RWPE2 (cell line): ENCODE measurements at places on chromosomes 11 and 22.

DNA sequence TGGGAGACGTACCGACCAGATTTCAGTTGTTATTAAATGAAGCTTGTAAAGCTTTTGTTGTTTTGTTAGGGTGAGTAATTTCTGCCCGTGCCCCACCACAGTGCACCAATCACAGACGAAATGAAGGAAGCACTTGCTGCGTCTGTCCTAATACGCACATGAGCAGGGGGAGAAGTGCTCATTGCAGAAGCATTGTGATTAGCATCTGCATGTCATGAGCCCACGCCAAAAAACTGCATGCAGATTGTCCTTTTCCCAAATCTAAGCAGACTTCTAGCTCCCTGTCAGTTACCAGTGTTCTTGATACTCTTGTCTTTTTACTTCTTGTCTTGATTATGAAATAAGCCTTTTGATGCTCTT is 15.5 kb downstream of the RBX1 start:
- no peak for DNase-seq

DNA sequence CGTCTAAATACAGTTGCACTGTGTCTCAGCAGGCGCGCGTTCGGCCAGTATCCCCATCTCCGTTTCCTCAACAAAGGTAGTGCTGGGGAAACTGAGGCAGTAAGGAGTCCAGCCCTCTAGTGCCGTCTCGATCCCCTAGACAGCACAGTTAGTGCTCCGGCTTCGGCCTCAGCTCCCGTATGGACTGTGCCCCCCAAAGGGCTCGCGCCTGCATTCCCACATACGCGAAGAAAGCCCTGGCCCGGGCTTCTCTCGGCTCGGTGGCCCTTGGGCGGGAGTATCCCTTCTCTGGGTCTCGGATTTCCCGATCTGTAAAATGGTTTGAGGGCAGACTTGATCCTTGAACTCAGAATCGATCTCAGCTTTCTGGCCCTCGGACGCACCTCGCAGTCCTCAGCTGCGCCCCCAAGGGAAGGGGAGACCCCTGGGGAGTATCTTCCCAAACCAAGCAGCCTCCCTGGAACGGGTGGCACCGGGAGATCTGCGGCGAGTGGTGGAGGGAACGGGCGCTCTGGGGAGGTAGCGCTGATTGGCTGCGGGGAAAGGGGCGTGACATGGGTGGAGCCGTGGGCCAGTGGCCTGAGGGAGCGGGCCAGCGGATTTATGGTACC is 759 bp upstream of the PEX16 start:
- DNase-seq: peak; percentile 79

DNA sequence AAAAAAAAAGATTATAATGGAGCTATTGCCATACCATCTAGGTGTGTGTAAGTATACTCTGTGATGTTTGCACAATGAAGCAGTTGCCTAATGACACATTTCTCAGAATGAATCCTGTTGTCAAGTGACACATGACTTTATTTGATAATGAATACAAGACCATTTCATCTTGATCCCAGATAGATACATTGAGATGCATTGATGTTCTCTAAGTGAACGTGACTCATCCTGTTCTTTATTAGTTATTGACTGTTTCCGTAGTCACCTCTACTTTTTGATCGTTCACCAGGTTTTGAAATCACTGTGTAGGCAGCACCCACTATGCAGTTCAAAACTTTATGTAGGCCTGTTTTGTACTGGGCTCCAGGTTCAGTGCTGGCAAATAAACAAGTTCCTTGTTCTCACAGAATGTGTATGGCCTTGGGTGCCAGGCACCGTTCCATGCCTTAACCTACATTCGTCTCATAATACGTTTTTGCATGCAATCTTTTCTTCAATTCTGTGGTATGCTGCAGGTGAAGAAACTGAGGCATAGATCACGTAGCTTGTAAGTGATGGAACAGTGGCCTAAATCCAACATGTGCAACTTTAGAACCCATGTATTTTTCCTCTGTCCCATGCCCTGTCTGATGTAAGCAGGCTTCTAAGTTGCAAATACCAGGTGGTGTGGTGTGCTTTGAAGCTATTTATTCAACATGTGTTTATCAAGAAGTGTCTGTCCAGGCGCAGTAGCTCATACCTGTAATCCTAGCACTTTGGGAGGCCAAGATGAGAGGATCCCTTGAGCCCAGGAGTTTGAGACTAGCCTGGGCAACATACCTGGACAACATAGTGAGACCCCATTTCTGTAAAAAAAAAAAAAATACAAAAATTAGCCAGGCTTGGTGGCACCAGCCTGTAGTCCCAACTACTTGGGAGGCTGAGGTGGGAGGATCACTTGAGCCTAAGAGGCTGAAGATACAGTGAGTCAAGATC is 10.4 kb downstream of the SREBF2 start:
- DNase-seq: no peak

DNA sequence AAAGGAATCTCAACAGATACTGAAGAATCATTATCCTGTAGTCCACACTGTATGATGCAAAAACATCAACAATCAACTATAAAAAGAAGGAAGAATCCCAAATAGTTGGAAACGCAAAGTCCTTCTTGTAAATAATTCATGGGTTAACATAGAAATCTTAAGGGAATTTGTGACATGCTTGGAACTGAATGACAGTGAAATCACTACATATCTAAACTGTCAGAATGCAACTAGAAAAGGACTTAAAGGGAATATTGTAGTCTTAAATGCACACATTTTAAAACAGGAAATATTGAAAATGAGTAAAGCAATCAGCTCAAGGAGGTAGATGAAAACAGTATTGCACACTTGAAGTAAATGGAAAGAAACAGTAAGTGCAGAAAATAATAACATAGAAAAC is 147.6 kb upstream of the MPPED2 start:
- DNase-seq: no peak

- DNase-seq: no peak
Measured at GRCh38 chr11:17388609-17389210, at the start of gene KCNJ11. KCNJ11 (minus strand) TSS chr11:17388659; CDS start chr11:17388091, 568 bp downstream.

DNA sequence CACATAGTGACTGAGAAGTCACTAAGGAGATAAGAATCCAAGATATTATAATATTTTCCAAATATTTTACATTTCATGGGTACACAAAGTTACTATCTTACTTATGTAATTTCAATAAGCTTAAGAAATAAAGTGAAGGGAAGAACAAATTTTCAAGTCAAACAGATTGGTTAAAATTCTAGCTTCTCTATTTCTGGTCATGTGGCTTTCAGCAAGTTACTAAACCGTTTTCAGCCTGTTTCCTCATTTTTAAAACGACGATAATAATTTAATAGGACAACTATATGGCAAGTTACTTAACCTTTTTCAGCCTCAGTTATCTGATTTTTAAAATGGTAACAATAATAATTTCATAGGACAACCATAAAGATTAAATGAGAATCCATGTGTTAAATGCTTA is 15.6 kb downstream of the DCUN1D5 start:
- DNase-seq: no peak

DNA sequence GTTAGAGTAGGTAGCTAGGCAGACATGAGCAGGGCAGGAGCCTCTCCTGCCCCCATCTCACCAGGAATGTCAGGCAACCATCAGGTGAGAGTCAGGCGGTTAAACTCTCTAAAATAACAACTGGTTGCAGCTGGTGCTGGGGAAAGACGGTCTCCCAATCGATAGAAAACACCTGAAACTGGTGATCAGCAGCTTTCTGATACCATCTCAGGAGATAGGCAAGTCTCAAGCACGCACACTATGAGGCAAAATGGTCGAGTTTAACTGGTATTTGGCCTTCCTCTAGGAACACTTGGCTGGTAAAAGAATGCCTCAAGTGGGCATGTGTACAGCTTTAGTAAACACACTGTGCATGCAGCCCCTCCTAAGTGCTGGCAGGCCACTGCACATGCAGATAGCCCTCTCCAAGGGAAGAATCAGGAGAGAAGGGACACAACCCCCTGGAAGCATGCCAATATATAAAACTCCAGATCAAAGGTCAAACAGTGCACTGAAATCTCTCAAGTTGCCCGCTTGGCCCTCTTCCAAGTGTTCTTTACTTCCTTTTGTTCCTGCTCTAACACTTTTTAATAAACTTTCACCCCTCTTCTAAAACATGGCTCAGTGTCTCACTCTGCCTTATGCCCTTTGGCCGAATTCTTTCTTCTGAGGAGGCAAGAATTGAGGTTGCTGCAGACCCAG is 88.7 kb downstream of the USP35 start:
- DNase-seq: no peak

DNA sequence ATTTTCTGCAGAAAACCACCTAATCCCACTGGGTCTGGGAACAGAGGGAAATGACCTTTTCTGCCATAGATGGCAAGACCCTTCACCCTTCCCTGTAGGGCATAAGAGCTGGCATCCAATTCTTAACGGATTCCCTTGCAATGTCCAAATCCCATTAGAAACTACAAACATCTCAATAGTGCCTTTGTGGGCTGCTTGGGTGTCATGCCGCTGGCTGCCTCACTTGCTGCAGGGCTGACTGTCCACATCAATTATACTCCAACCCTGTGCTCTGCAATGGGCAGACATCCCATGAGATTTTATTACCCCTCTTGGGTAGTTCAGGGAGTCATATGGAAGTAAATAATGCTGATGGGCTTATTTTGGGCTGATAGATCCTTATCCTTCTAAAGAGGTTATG is 7.3 kb downstream of the GRAP2 start:
- DNase-seq: no peak
